ENCODE measurements at places on chromosomes 2 and 18. TPM values are rescaled to one million over a fixed set of nuclear protein-coding genes. Genes with fewer than 3 reads are reported as not detected.

MC4R gene
- not detected for total RNA-seq

DNA sequence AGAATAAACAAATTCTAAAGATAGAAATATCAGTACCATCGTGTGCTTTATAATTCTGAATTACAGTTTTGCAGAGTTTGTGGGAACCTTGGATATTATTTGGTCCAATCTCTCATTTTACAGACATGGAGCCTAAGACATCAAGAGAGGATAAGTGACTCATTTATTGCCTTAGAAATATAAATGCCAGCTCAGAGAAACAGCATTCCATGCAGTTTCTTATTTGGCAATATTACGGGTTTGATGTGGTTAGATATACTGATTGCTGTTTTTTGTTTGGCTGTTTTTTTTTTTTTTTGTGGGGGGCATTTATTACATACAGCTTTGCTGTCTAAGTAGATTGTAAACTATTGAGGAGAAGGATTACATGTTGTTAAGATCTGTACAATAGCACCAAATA lies 1241.1 kb upstream of the LRRTM1 start:
- no peak for DNase-seq

GRCh38 chr18:11533942-11534496 lies 75.4 kb upstream of the SLC35G4 start:
- no peak for DNase-seq

DNA sequence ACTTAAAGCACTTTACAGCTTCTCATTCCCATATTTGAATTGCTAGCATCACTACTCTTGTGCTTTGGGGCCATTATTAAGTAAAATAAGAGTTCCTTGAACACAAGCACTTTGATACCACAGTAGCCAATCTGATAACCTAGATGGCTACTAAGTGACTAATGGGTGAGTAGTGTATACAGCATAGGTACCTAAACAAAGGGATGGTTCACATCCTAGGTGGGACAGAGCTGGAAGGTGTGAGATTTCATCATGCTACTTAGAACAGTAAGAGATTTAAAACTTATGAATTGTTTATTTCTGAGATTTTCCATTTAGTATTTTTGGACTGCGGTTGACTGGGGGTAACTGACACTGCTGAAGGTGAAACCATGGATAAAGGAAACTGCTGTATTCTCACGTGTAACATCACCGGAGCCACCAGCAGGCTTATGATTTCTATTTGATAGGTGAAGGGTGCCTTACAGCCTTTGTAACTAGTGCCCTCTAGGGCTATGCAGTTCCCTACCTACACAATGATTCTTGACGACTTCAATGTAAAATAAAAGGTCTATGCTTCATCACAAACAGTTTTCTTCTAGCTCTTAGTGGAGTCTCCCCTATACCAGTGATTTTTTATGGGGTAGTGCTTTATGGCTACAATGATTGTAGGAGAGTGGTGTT lies 22.1 kb upstream of the CRIM1 start:
- no peak for DNase-seq

GRCh38 chr2:176612036-176612435 lies 342.8 kb downstream of the MTX2 start:
- DNase-seq = no peak

DNA sequence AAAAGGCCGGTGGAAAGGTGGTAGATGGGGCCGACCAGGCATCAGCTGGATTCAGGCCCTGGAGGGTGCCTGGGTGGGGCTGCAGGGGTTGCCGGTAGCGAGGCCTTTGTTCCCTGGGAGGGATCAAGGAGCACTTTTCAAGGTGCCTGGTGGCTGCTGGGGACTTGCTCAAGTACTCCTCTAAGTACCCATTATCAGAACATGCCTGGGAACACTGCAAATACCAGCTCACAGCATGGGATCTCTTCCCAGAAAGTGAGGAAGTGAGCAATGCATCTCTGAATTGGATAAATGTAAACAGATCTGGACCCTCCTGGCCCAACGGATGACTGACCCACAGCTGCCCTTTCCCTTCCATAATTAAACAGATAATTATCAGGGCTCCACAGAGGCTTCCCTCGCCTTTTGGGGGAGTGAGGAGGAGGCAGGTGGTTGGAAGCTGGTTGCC lies 210.5 kb downstream of the SH3RF3 start:
- DNase-seq = no peak

All from left cardiac atrium (tissue), 4 donors.